ENCODE measurements at places on chromosomes 1 and 21.

DNA sequence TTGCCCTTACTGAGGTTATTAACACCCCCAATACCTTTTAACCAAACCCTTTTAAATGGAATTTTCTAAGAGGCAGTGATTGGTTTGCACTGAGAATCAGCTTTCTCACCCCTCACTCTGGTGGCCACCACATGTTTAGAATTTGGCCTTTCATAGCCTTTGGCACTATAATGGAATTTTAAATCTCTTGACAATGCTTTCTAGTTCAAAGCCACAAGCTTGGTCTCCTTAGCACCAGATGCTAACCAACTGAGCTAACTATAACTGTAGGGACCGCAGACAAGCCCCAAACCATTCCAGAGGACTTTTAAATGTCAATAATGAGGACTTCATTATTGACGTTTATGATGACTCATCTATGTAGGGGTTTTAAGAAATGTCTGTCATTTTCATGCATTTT lies 238.7 kb upstream of the SNX7 start:
- DNase-seq = no peak

DNA sequence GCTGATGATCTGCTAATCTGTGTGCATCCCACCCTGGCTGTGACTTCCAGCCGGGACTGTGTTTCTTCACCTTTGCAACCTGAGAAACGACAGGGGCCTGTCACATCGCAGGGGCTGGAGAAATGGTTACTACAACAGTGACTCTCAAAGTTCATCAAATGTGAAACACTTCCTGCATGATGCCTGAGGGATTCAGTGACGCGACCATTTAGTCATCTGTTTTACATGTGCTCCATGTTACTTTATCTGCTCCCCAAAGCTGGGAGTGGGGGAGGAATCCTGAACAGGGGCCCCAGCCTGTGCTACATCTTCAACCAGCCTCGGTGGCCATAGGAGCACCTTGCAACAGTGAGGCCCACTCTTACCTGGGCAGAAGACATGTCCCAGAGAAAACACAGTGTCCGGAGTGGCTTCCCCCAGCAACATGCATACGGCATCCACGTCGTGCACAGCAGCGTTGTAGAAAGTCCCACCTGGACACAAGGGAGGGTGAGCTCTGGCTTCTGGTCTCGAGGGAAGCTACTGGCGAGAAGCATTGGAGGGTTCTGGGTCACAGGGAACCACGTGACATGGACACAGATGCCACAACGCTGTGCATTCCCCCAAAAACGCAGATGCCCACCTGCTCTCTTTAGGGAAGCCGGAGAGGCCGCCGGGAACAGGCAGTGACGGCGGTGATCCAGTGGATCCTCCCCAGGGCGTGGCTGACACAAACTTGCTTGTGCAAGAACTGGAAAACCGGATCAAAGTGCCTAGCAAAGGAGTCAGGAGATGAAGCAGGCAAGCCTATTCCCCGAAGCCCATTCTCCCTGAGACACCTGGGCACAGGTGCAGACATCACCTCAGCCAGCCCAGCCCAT lies 9.6 kb upstream of the CCDC27 start:
- DNase-seq = no peak

DNA sequence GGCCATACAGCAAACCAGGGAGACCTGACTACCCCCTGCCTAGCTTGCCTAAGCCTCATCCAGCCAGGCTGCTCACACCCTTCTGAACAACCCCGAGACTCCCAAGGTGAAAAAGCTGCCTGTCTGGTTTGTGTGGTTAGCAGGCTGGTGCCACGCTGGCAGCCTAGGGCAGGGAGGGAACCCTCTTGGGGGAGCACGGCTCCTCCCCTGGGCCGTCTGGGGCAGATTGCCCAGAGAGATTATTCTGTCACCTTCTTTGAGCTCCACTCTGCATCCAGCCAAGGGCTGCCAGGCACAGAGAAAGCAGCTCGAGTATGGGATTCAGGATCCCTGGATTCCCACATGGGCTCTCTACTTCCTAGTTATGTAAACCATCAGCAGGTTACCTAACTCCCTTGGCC lies 27.5 kb upstream of the TCEA3 start:
- DNase-seq = peak; percentile 23

- no peak for DNase-seq
These were observed 32.4 kb downstream of the ITPKB start for GRCh38 chr1:226706684-226707083.
